ENCODE measurements at places on chromosomes 7 and 10. TPM values are rescaled to one million over a fixed set of nuclear protein-coding genes. Genes with fewer than 3 reads are reported as not detected.
A peak's percentile ranks its signal among the peaks of the same experiment; 100 is the strongest.

DNA sequence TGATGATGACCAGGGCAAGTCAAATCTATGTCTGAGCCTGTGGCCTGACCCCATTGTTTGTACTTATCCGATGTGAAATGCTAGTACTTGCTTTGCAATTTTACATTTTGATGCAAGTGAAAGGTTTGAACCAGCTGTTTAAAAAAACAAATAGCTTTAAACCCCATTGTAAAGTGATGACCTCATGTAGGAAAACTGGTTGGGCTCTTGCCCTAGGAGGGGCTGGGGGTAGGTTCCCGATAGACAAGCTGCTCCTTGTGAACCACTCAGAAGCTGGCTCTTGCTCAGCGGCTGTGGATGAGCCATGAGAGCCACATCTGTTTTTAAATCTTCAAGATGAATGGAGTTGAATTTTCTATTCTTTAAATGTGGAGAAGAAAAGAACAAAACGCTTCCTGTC, 185.3 kb downstream of the WDR11 start:
- DNase-seq = no peak

SPDYE2B gene
- total RNA-seq = not detected

DNA sequence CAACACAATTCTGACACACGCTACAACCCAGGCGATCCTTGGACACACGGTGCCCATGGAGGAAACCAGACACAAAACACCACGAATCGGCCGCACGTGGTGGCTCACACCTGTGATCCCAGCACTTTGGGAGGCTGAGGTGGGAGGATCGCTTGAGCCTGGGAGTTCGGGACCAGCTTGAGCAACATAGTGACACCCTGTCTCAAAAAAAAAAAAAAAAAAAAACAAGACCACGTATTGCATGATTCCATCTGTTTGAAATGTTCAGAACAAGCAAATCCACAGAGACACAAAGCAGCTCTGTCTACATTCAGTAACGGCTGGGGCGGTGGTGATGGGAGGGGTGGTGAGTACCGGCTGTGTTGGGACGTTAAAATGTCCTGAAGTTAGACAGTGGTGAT, 25.2 kb downstream of the ADAP1 start:
- no peak for DNase-seq

LUC7L2 gene
- 111 TPM for total RNA-seq

GRCh38 chr7:157402911-157403534, 66.2 kb downstream of the DNAJB6 start:
- no peak for DNase-seq

- peak; percentile 94 for DNase-seq
Observed at GRCh38 chr10:122293961-122294380, 22.9 kb downstream of the BTBD16 start.

GRCh38 chr10:46539596-46540411, 16.7 kb downstream of the GPRIN2 start:
- DNase-seq = peak; percentile 63

- DNase-seq = no peak
Observed at GRCh38 chr7:48454750-48455192, 283.5 kb downstream of the ABCA13 start.

HKDC1 gene
- 173 TPM for total RNA-seq

DNA sequence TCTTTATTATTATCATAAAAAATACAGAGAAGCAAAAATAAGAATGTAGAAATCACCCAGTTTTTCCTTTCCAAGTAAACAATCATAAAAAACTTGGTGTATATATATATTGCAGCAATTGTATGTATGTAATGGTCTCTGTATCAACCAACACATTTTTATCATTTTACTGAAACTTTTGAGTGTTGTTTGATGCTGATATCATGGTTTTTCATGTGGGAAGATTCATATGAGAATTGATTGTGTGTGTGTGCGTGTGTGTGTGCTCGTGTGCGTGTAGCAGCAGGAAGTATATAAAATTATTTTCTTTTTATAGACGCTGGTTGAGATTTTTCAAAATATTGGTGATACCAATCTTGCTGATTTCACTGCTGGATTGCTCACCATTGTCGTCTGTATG, 22.3 kb downstream of the SLC26A4 start:
- DNase-seq = no peak

DNA sequence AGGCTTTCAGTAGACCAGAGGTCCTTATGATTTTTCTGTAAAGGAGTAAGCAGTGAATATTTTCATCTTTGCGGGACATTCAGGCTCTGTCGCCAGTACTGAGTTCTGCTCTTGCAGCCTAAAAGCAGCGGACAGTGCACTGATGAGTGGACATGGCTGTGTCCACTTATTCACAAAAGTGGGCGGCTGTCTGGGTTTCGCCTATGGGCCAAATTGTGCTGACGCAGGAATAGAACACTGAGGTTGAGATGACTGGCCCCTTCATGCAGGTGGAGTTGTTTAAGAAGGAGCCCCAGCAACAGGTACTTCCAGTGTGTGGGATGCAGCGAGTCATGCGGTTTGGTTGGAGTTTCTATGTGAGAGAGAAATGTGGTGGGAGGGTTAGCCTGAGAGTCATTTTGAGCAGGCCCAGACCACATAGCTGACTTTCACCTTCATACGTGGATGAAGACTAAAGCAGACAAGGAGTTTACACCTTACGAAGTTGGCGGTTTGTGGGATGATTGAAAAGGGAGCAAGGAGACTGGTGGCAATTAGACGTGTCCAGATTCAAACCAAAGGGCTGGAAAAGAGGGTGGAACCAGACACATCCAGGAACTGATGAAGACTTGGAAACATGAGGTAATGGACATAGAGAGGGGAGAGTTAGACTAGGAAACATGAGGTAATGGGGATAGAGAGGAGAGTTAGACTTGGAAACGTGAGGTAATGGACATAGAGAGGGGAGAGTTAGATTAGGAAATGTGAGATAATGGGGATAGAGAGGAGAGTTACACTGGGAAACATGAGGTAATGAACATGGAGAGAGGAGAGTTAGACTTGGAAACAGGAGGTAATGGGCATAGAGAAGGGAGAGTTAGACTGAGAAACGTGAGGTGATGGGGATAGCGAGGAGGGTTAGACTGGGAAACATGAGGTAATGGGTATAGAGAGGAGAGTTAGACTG, 38.2 kb downstream of the WDR37 start:
- DNase-seq = no peak

DNA sequence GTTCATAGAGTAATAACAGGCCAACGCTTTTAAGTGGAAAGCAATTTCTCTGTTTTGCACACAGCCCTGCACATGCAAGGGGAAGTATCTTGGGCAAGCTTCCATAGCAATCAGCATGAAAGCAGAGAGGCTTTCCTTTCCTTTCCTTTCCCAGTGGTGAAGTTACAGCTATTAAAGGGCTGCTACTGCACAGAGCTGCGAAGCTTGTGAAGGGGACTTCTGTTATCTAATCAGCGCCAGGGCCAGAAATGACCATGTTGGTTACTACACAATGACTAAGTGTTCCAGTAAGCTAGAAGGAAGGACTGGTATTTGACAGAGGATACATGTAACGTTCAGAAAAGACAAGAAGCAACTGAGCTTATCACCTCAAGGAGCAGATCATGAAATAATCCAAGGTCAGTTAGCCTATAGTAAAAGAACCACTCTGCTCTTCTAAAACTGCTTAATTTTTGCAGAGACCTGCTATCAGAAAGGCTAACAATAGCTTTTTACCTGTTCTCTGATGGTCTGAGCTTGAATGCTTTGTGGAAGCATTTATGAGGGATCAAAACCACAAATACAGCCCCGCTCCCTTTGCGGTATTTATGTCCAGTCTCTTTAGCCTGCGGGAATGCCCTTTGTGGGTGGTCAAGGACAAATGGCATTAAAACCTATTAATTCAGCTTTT, 45.9 kb downstream of the SGMS1 start:
- no peak for DNase-seq

DNA sequence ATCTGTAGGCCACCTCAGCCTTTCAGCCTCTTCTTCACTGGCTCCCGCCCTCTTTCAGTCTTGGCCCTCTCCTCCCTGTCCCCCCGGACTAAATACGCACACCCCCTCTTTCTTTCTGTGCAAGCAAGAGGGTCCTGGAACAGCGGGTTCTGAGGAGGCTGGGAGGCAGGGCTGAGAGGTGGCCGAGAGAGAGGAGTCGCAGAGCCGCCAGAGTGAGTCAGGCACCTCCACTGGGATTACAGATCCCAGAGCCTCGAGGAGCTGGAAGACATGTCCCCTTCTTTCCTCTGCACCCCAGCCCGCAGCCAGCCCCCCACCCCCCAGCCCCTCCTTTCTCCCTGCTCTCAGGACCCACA, 182 bp downstream of the CCDC136 start:
- no peak for DNase-seq

- no peak for DNase-seq
Observed at GRCh38 chr10:70657041-70657440, 15.3 kb upstream of the ADAMTS14 start.

GRCh38 chr10:91287276-91287675, 66.8 kb downstream of the PCGF5 start:
- DNase-seq = no peak

DNA sequence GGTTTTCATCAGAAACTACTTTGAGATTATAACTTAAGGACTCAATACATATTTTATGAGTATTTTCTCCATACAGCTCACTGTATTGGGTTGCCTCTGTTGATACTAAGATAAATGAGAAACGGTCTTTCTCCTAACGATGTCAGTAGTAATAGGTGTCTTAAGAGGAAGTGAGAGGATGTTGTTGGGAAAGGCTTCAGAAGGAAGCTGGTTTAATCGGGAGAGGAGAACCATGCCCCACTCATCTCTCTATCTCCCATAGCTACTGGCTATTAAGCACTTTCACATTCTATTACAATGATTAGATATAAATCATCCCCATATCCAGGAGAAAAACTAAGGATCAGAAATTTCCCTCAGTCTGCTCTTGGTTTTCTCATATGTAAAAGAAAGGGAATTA, 2.0 kb downstream of the CLEC5A start:
- no peak for DNase-seq

CCSER2 gene
- 42.2 TPM for total RNA-seq

DNA sequence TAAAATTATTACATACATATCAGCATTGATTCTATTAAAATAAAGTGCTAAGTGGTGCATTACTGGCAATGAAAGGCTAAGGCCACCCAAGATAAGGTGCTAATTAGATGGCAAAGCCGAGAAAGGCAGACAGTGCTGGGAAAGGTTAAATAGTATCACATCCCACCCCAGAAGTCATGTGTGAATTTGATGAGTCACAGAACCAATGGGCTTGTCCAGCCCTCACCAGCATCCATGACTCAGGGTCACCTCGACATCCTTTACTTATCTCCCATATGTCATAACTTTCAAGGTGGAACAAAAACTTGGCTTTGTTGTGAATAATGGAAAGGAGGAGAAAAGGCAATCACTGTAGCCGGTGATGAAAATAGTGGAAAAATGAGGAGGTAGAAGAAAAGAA, 459.1 kb downstream of the PLXNA4 start:
- peak; percentile 84 for DNase-seq

ZCCHC24 gene
- 6.0 TPM for total RNA-seq

DNA sequence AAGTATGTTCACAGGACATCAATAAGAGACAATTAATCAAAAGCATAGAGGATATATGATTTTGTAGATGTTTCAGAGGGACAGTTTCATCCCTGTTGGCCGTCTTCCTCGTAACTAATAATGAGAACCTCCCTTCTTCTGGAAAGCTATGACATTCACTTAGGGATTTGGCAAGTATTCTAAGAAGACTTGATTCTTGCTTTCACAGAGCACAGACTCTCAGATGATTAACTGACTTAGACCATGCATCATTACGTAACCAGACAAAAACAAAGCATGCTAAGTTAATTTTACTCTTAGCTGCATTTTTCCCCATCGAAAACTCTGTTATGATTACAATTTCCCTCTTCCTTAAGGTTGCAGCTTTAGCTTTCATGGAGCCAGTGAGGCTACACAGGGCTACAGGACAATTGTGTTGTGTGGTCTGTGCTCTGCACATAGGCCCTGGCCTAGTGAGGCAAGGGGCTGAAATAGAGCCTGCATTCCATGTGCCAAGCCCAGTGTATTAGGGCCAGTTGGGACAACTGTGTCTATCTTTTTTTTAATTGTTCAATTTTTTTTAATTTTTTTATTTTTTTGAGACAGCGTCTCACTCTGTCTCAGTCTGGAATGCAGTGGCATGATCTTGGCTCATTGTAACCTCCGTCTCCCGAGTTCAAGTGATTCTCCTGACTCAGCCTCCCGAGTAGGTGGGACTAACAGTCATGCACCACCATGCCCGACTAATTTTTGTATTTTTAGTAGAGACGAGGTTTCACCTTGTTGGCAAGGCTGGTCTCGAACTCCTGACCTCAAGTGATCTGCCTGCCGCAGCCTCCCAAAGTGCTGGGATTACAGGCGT, 105.3 kb downstream of the PLXDC2 start:
- no peak for DNase-seq

DNA sequence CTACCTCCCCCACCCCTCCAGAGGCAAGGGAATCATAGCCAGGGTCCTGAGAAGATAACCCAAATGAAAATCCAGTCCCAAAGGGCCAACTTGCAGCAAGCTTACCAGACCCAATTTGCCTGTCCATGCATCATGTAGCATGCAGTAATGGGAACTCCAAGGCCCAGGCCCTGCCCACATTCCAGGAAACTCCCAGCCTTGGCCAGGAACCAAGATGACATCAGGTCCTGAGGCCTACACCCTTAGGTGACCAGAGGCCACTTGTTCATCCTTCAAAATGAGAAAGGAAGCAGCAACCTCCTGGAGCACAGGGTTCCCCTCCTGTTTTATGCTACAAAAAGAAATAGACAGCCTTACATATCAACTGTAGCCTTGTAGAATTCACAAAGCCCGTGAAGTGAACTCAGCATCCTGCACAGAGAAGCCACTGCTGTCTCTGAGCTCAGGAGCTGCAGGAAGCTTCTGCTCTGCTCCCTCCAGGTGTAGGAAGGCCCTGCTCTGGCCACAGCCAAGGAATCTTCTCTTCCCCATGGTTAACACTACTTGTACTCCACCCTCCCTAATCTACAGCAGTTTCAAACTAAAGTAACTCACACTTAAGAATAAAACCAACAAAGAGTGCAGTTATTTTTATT, 30.3 kb upstream of the GRB10 start:
- peak; percentile 90 for DNase-seq

DNA sequence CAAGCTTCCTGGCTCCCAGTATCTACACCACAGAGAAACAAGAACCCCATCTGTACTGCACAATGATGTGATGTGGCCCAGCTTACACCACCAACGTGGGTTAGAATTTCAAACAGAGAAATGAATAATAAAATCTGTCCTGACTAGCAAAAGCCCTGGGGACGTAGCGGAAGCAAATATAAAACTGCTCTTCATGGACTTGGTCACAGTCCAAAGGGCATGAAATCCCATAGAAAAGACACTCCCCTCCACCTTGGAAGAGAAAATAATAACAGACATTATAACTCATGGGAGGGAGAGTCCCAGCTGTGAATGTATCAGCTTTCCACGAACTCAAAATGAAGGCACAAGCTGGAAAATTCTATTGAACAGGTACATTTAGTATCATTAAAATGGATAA, 205.3 kb upstream of the GALNT17 start:
- no peak for DNase-seq

DNA sequence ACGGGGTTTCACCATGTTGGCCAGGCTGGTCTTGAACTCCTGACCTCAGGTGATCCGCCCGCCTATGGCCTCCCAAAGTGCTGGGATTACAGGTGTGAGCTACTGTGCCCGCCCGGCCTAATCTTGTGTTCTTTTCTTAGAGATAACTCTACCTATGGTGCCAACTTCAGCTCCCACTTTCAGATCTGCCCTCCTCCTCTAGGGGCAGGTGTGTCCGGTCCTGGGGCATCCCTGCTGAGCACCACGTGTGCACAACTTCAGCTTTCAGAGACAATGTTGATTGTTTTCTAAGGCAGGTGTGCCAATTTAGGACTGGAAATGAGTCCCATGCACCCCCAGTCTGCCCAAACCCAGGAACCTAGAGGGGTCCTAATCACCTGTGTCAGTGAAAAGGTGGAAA, 18.5 kb upstream of the FXYD4 start:
- DNase-seq = no peak

UPF2 gene
- total RNA-seq = 18.4 TPM

LRRD1 gene
- total RNA-seq = not detected

- no peak for DNase-seq
Observed at GRCh38 chr10:69781576-69781975, 20.1 kb upstream of the COL13A1 start.
